Nephron progenitor cell (in vitro differentiated cells): ENCODE measurements at places on chromosomes 3 and 15.

DNA sequence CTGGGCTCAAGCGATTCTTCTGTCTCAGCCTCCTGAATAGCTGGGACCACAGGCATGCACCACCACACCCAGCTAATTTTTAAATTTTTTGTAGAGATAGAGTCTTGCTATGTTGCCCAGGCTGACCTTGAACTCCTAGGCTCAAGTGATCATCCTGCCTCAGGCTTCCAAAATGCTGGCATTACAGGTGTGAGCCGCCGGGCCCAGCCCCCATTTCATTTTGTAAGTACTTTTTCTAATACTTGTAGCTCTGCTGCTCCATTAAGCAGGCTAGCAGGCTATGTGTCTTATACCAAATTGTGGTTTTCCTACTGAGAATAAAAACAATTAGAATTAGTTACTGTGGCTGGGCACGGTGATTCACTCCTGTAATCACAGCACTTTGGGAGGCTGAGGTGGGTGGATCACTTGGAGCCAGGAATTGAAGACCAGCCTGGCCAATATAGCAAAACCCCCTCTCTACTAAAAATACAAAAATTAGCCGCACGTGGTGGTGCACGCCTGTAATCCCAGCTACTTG, 22.4 kb downstream of the NIPA1 start:
- DNase-seq = no peak

DNA sequence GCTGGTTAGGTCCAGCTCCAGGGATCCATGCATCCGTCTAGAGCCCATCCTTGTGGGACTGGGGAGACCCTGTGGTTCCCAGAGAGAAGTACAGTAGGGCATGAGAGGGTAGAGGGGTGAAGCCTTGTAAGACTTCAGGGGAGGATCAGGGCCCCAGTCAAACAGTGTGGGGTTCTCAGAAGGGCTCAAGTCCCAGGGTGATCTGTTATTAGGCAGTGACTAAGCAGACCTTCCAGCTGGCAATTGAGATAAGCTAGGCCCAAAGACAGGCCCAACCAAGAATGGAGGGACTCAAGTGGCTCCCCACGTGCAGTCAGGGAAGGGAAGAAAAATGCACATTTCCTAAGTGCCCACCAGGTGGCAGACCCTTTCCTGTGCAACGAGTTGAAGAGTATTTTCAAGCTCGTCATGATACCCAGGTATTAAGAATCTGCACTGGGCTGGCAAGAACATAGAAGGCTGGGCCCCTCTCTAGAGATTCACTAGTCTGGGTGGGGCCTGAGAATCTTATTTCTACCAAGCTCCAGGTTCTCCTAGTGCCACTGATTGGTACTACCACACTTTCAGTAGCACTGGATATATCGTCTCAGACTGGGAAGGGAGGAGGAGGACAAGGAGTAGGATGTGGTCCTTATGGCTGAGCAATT, 240.8 kb downstream of the NR1D2 start:
- peak; percentile 41 for DNase-seq

- peak; percentile 74 for DNase-seq
Measured at GRCh38 chr3:42979044-42979972, at the start of gene GASK1A. GASK1A (plus strand) TSS chr3:42979311; CDS start chr3:42979643, 332 bp downstream.

GRCh38 chr15:68814596-68814995, 6.1 kb downstream of the ANP32A start:
- no peak for DNase-seq

DNA sequence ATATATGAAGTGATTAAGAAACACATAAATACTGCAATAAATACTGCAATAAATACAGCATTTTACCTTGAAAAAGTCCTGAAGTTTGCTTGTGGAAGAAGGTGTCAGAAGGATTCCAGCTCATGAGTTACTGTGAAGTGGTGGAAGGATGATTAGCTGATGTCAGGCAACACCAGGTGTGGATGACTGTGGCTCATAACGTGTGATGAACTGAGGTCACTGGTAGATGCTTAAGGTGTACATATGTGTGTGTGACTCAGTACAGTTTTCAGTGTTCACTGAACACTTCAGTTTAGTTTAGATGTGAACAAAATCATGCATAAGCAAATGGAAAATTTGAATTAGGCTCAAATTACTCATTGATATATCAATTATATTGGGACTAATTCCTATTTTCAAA, 1045.0 kb downstream of the NTRK3 start:
- no peak for DNase-seq

DNA sequence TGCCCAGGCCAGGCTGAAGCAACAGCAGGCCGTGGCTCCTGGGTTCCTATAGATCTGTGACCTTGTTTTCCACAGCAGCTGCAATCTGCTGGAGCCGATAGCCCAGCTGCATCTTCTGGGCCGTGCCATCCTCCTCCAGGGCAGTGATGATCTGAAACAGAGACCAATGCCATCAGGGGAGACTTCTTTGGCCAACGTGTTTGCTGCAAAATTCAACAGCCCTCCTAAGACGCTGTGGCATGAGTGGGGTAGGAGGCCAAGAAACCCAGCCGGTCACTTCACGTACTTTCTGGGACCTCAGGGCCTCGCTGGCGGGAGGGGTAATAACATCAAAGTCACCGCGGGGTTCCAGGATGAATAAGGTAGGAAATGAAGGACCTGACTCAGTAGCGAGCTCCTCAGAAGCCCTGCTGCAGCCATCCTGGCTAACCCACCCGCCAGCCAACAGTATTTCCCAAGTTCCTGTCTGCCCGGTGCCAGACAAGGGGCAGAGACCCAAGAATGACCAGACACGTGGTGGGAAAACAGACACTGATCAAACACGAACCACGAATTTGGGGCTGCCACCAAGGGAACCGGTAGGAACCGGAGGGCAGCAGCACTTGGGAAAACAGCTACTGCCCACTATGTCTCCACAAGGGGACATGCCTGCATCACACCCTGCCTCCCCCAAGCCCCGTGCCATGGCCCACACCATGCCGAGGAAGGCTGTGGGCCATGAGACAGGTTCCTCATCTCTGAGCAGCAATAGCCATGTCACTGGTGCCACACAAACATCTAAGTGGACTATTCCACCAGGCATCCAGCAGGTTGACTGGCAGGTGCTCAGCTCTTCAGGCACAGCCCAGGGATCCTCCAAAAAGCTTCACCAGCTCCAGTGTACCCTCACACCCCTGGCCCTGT, 25.2 kb downstream of the PLXNB1 start:
- DNase-seq = no peak

- DNase-seq = no peak
Measured at GRCh38 chr3:45623846-45624245, 29.3 kb downstream of the LIMD1 start.

DNA sequence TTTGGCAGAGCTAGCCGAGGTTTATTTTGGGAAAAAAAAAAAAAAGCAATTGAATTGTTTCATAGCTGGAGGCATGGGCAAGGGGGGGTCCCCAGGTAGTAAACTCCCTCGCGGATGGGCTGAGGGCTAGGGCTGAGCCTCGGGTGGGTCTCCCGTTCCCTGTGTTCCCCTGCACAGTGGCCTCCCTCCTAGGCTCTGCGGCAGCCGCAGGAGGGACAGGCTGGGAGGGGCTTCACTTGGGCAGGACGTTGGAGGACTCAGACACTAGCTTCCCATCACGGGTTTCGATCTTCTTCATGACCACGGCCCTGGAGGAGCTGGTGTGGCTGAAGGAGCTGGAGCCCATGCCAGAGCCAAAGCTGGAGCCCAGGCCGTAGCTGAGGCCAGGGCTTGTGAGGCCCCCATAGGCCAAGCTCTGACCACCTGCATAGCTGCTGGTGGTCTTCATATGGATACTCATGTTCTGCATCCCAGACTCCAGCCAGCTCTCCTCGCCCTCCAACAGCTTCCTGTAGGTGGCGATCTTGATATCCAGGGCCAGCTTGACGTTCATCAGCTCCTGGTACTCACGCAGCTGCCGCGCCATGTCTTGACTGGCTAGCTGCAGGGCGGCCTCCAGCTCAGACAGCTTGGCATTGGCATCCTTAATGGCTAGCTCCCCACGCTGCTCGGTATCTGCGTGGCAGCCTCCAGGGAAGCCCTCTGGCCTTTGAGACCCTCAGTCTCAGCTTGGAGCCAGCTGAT, 64.0 kb upstream of the CDAN1 start:
- no peak for DNase-seq

DNA sequence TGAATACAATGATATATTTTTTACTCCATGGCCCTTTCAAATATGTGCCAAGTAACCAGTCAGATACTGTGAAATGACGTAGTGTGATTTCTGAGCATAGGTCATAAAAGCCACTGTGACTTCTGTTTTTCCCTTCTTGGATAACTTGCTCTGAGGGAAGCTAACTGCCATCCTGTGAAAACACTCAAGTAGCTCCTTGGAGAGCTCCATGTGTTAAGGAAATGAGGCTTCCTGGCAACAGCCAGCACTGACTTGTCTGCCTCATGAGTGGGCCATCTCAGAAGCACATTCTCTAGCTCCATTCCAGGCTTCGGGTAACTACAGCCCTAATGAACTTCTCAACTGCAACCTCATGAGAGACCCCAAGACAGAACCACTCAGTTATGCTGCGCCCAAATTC, 9.5 kb upstream of the CCDC80 start:
- no peak for DNase-seq

GRCh38 chr15:101676921-101677329, 24.7 kb upstream of the TM2D3 start:
- DNase-seq = no peak

- DNase-seq = peak; percentile 84
Measured at GRCh38 chr15:68924866-68925560, 5.3 kb upstream of the SPESP1 start.

DNA sequence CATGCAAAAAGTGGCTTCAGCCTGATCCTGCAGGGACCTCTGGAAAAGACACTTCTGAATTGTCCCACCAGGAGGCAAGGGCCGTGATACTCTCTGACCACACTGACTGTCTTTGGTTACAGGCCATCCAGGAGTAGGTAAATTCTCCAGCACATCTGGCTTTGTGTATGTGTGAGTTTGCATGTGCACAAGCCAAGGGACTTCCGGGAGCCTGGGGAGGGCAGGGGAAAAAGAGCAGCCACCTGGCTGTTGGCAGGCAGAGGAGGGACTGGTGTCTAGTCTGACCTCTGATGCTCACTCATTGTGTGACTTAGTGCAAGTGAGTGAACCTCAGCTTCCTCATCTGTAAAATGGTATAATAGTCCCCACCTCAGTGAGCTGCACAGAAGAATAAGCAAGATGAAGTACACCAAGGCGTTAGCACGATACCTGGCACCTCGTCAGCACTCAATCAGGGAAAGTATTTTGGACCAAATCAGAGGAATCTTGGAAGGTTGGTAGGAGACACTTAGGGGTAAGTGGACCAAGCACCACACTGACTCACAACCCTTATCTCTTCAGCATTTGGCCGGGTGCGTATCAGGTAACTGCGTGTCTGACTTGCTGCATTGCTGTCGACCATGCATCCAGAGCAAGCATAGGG, 19.1 kb downstream of the KLHL6 start:
- no peak for DNase-seq

DNA sequence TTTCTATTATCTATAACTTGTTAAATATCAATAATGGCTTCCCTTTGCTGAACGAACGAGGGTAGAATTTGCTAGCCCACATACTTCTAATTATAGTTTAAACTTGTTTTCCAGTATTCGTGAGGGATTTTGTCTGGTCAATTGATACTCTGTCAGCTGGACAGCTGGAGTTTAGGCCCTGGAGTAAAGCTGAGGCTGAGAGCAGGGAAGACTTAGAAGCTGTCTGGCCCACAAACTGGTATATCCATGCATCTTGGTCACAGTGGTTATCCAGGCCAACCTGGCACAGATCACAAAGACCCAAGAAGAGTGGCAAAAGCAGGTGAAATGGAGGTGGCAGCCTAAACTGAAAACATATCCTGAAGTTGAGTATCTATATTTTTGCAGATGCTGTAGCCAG, 19.3 kb downstream of the ARHGAP31 start:
- DNase-seq = no peak

GRCh38 chr3:150059241-150059640, 88.5 kb upstream of the PFN2 start:
- no peak for DNase-seq

- DNase-seq = no peak
Measured at GRCh38 chr3:175070946-175071345, 211.8 kb downstream of the NAALADL2 start.

DNA sequence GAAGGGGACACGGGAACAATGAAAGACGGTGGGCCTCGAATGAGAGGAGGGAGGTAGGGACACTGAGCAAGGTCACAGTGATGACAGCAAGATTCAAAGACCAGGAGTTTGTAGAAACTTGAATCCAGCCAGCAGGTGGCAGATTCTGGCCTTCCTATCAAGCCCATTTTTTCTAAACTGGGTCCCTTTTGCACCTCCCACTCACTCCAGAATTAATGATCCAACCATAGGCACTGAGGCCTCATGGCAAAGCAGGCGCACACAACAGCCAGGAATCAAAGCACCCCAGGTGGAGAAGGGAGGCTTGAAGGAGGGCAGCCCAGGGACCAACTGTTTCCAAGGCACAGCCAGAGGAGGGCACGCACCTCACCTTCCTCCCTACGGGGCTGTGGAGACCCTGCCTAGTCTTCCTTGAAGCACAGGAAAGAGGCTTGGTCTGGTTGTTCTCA, 90.2 kb downstream of the ANP32A start:
- peak; percentile 42 for DNase-seq
